ENCODE measurements at places on chromosomes 1 and 21.

DNA sequence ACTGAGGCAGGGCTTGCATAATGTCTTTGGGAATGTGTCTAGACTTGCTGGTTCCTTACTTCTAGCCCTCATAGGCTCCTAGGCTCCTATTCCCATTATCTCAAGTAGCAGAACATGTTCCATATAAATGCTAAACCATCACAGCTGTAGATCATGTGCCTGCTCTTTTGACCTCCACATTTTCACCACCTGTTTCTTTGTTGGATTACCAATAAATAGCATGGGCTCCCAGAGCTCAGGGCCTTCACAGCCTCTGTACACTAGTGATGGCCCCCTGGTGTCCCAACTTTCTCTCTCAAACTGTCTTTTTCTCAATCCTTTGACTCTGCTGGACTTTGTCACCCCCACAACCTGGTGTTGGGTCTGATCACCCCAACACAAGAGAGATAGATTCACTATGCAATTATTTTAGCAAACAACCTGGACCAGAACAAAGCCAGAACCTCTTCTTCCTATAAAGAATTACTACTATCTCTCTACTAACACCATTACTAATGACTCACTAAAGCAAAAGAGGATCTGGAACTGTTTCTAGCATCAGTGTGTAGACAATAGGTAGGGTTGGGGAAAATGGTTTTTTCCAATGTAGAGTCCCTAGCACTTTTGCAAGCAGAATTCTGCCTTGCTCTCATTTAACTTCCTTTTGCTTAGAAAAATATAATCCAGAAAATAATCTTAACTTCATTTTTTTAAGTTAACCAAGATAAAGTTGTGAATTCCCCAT, 51.7 kb downstream of the WLS start:
- no peak for DNase-seq

GRCh38 chr1:199474738-199475137, 552.8 kb upstream of the NR5A2 start:
- DNase-seq, result no peak

- DNase-seq, result peak; percentile 41
Observed at GRCh38 chr1:100896481-100896982, 642 bp downstream of the SLC30A7 start.

DNA sequence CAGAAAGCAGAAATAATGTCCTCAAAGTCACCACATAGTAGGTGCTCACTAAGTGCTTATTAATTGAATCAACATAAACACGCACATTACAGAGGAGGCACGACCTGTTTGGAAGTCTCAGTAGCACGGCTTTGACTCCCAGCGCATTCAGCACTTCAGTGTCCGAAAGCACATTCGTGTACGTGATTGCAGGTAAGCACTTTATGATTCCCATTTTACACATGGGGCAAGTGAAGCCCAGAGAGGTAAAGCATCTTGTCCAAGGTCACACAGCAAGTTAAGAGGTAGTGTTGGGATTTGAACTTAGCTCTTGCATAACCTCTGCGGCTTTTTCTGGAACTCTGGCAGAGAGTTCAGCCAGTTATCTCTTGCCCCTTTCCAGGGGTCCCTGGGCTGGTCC, 85.2 kb upstream of the WNT4 start:
- no peak for DNase-seq

Measured in activated CD8-positive, alpha-beta memory T cell treated with anti-CD3 and anti-CD28 coated beads, Interleukin-2, amount 50 U/mL, for 4 hours (primary cell).